ENCODE measurements at places on chromosomes 13 and 19.

- DNase-seq = no peak
Measured at GRCh38 chr13:32663660-32664059, 77.4 kb downstream of the PDS5B start.

GRCh38 chr13:52878831-52879230 lies 30.4 kb upstream of the PCDH8 start:
- DNase-seq = no peak

DNA sequence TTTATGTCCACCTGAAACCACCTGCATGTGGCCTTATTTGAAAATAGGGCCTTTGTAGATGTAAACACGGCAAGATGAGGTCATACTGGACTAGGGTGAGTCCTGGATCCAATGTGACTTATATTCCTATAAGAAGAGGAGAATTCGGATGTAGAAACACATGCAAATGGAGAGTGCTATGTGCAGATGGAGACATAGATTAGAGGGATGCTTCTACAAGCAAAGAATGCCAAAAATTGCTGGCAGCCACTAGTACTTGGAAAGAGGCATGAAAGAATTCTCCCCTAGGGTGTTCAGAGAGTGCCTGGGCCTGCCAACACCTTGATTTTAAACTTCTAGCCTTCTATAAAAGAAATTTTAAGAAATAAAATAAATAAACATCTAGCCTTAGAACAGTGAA lies 226.1 kb downstream of the RFC3 start:
- peak; percentile 5 for DNase-seq

DNA sequence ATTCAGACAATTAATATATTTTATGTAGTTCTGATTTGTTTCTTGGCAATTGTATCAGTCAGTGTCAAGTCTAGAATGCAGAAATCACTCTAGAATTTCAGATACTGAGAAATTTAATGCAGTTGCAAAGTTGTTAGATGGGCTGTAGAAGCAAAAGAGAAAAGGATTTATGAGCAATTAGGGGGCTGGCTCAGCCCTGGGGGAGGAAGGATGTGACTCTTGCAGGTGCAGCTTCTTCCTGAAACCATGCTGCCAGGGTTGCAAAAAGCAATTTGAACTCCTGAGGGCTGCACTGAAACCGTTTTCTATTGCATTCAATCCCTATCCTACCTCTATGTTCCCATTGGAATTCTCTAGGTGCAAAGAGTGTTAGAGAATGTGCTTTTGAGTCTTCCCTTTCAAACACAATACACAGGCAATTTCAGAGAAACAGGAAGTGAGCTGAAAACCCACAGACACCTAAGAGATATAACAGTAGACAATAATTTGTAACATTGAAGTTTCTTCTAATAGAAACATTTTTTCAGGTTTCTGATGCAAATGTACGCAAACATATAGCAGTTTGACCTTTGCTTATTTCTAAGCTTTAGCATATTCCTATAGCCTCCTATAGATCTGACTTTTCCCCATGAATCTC lies 814.7 kb upstream of the ATXN8OS start:
- DNase-seq = no peak

- DNase-seq = no peak
Measured at GRCh38 chr13:28559636-28560259, 64.8 kb upstream of the FLT1 start.

GRCh38 chr13:28826368-28826767 lies 6.2 kb downstream of the MTUS2 start:
- no peak for DNase-seq

GRCh38 chr13:27622102-27622820 lies 569 bp downstream of the POLR1D start:
- no peak for DNase-seq

GRCh38 chr19:34228347-34228746 lies 26.0 kb upstream of the GARRE1 start:
- no peak for DNase-seq

DNA sequence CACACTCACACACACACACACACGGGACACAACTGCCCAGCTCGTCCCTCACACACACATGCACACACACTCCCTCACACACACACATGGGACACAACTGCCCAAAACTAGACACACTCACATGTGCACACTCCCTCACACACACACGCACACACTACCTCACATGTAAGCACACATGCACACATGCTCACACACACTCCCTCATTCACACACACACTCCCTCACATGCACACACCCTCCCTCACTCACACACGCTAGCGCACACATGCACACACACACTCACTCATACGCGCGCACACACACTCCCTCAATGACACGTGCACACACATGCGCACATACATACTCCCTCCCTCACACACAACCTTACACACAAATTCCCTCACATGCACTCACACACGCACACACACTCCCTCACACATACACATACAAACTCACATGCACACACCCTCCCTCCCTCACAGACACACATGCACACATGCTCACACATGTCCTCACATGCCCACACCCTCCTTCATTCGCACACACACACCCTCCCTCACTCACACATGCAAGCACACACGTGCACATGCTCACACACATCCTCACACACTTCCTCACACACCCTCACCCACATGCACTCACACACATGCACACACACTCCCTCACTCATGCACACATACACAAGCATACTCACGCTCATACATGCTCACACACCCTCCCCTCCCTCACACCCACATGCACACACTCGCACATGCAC lies 9.0 kb upstream of the RASA3 start:
- no peak for DNase-seq

DNA sequence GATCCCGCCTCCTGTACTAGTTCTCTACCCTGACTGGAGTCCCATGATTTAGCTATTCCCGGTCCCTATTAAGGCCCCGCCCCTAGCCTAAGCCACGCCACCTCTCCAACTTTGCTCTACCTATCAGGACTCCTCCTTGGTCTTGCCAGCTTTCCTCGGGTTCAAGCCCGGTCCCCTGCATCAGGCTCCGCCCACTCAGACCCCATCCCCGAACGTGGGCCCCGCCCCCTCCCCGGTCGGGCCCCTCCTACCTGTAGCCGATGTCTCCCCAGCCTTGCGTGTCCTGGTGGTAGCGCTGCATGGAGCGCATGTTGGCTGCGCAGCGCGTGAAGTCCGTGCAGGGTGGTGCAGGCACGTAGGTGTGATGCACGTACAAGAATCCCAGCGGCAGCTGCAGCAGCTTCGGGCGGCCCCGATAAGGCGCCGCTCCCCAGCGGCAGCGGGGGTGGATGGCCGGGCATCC lies 7.3 kb upstream of the RASAL3 start:
- DNase-seq = no peak

GRCh38 chr13:44050450-44051063 lies 170.9 kb downstream of the LACC1 start:
- no peak for DNase-seq

DNA sequence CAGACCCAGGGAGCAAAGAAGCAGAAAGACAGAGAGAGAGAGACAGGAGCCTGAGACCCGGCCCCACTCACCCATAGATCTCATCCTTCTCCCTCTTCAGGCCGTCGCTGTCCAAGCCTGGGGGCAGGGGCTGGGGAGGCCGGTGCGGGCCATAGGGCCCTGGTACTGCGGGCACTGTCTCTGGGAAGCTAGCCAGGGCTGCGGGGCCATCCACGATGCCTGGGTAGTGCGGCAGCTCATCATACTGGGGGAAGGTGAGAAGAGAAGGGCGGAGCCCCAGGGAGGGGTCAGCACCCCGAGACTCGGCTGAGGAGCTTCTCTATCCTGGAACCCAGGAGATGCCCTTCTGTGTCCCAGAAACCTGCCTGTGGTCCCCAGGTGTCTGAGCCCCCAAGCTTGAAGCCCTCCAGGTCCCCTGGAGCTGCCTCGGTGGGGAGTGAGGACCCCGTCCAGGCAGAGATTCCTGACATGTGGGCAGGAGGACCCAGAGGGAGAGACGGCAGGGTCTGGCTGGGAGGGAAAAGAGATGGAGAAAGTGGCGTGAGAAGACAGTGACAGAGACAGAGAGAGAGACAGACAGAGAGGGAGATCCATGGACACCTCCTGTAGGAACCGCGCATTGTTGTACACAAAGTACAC lies 2.1 kb downstream of the MEIS3 start:
- DNase-seq = no peak

- no peak for DNase-seq
Measured at GRCh38 chr13:50156561-50157127, 141.4 kb downstream of the KCNRG start.

DNA sequence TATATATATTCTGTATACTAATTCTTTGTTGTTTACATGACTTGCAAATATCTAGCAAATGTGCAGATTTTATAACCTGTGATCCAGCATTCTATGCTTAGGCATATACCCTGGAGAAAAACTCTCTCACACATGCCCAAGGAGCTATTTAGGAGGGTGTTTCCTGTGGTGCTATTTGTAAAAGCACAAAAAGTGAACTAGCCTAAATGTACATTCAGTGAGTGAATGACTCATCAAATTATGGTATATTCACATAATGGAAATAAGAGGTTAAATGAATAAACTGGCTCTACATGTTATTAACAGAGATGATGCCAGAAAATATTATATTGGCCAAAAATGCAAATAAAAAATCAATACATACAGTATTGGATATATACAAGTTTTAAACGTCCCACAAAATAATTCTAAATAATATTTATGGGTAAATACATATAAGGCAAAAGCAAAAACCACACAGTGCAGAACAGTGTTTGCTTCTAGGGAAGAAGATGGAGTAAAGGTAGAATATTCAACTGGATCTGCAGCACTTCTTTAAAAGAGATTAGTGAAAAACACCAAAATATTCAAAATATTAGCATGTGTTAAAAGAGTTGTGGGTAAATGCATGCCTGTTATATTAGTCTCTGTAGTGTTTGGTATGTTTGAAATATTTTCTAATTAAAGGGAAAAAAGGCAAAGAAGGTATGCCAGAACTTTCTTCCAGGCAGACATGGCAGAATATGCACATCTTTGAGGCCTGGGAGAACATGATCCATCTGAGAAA lies 344.7 kb downstream of the KLF5 start:
- DNase-seq = no peak

DNA sequence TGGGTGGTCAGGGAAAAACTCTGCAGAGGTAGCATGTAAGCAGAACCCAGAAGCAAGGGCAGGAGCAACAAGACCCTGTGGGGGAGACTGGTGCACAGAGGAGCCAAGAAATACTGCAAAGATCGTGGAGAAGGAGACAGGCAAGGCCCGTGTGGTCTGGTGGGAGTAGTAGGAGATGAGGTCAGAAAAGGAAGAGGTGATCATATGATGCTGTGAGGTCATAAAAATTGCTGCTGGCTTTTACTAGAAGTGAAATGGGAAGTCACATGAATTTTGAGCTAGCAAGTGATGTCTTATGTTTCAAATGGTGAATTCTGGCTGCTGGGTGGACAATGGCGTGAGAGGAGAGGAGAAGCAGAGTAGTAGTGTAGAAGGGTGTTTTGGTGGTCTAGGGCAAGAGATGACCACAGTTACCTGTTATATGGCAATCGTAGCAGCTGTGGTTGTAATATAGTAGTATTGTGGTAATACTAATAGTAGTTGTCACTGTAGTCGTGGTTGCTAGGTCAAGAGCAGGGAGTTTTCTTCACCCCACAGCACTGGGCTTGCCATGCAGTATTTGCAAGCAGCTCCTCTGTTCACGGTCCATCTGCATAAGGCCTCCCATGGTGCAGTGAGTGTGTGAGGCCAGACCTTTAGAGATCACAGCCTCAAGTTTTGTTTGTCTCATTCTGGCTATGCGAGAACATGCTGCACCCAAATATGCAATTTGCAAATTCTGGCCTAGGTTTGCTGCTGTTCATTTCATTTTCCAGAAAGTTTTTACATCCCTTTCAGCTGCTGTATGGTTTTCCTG lies 205.0 kb downstream of the TSHZ3 start:
- no peak for DNase-seq

- no peak for DNase-seq
Measured at GRCh38 chr13:109422161-109422560, 364.2 kb downstream of the IRS2 start.

- no peak for DNase-seq
Measured at GRCh38 chr13:87122551-87122950, 548.6 kb upstream of the SLITRK5 start.

GRCh38 chr13:30159446-30159839 lies 147.9 kb downstream of the KATNAL1 start:
- no peak for DNase-seq

DNA sequence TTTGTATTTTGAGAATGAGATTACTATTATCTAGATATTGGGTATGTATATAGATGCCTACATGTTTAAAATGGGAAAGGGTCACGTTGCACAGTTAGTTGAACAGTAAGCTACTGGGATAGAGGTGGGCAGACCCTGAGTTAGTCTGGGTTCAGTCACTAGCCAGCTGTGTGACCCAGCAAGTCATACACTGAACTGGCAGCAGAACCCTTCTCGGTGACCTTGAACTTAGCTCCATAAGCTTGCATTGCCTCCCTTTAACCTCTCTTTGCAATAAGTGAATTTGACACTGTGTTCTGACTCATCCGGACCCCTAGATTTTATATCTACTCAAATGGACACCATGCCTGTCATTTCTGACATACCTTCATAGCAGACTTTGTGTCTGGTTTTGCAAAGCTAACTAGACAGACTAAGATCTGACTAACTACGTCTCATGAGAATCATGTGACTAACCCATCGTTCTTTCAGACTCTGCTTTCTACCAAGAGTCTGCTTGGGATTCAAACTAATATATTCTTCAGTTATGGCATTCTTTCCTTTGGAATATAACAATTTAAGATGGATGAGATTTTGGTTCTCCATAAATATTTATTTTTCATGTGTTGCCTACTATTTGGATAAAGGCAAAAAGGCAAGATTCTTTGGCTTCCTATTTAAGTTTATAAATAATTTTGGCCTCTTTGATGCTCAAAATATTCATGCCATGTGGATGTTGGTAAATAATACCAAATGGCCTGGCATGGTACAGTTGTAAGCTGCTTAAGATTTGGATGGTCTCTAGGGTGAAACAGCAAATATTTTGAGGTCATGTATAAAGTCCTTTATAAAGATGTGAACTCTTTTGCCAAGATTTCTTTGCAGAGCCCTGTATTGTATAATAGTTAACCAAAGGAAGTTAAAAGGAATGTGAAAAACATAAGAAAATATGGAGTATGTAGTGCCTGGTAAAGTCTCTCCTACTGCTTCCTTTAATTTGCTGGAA lies 159.3 kb downstream of the ITGBL1 start:
- no peak for DNase-seq

DNA sequence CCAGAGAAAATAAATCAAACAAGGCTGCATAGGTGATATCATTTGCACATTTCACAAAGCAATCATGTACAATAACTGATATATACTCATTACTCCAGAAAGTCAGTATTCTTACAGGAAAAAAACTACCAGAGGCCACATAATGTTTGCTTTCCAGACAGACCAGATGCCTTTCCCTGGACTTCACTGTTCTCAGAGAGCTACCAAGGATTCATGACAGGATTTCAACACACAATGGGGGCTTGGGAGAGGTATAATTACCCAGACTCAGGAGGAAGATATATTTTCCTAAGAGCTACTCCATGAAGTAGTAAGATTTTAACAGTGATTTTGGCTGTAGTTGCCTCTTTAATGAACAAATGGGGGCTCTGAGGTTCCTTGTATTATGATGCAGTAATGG lies 110.0 kb downstream of the FOXO1 start:
- DNase-seq = no peak

GRCh38 chr19:51364200-51365106 lies 1.7 kb downstream of the ETFB start:
- DNase-seq = no peak

All from cerebellar nuclear complex (tissue), 1 donor.